ENCODE measurements at places on chromosomes 12 and 14. TPM values are rescaled to one million over a fixed set of nuclear protein-coding genes. Genes with fewer than 3 reads are reported as not detected.

DNA sequence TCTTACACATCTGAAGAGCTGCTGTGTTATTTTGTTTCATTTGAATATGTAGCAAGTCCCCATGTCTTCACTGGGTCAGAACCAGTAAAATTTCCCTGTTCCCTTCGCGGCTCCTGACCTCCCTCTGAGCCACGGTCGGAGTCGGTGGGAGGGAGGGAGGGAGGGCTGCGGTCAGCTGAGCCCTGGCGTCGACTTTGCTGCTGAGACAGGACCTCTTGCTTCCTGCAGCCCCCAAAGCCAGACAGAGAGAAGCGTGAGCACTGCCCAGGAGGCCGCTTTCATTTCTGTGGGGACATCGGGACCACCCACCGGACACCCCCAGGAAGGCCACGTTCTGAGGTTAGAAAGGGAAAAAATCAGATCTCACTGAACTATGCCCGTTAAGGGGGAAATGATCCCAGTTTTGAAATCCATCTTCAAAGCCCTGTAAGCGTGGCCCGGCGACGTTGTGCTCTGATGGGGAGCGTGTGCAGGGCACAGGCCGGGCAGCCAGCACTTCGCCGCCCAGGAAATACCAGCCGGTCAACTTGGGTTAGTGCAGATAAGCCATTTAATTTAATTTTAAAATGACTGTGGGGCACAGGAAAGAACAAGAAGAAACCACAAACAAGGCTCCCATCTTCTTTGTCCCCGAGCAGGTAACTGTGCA, 42.1 kb downstream of the NOC4L start:
- peak overlapping the region; percentile 54 for H3K27ac ChIP-seq
- no peak for DNase-seq
- H3K36me3 ChIP-seq = no peaks in the 10 kb centered on the region
- peak overlapping the region; percentile 17 for H3K4me3 ChIP-seq

- H3K4me3 ChIP-seq = no peak overlapping the region
- DNase-seq = no peak
- peaks cover 5% of the 10 kb centered on the region for H3K27me3 ChIP-seq
- H3K4me1 ChIP-seq = no peaks in the 10 kb centered on the region
Observed at GRCh38 chr12:66035288-66035966, 95.1 kb downstream of the LLPH start.

DNA sequence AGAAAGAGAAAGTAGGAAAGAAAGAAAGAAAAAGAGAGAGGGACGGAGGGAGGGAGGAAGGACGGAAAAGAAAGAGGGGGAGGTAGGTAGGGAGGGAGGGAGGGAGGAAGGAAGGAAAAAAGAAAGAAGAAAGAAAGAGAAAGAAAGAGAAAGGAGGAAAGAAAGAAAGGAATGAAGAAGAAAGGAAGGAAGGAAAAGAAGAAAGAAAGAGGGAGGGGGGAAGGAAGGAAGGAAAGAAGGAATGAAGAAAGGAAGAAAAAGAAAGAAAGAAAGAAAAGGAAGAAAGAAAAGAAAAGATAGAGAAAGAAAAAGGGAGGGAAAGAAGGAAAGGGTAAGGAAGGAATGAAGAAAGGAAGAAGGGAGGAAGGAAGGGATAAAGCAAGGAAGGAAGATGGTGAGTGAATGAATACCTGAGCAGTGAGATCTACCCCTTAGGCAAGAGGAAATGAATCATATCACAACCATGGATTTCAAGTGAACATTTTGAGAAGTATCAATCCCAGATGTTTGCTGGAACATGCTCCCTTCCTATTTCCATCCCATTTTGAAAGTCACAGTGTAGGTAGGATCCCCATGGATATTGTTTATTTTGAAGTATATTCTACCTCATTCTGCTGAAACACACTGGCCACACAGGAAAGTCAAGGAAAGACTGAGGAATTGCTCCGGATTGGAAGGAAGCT, 639.4 kb upstream of the TBX3 start:
- H3K4me3 ChIP-seq = no peak overlapping the region
- no peak overlapping the region for H3K27ac ChIP-seq
- no peak for DNase-seq
- H3K36me3 ChIP-seq = no peaks in the 10 kb centered on the region

DNA sequence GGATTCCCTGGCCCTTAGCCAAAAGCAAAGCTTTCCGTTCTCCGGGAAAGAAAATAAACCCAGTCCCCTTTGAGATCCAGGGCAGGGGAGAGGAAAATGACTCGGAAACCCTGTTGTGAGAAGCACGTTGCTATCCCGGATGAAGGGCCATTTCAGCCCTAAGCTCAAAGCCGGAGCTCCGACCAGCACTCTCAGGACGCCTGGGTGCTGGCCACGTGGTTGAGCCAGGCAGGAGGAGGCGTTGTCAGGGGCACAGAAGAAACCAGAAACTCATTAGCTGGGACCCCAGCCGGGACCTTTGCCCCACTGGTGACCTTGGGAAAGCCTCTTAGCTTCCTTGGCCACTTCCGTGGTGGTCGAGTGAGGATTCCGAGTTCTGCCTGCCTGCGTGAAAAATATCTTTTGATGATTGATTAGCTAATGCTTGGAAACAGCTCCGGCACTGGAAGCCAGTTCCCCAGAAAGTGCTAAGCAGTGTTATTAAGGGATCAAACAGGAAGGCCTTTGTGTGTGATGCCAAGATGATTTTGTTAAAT, 57.6 kb upstream of the FZD10 start:
- DNase-seq = peak; percentile 65
- no peaks in the 10 kb centered on the region for H3K36me3 ChIP-seq
- H3K4me1 ChIP-seq = peaks cover 8% of the 10 kb centered on the region

GRCh38 chr12:50283229-50283923, at the start of gene LIMA1:
Gene LIMA1 (minus strand): TSS chr12:50283520. CDS start chr12:50248751, 34,769 bp downstream.
- peak; percentile 98 for DNase-seq
- H3K27me3 ChIP-seq = no peaks in the 10 kb centered on the region
- H3K4me1 ChIP-seq = peaks cover 18% of the 10 kb centered on the region
- H3K4me3 ChIP-seq = peak within 1 kb of the TSS; percentile 81
- no peaks in the 10 kb centered on the region for H3K36me3 ChIP-seq

GRCh38 chr12:76643438-76643837, 83.9 kb upstream of the OSBPL8 start:
- DNase-seq = peak; percentile 35
- H3K36me3 ChIP-seq = no peaks in the 10 kb centered on the region
- no peak overlapping the region for H3K4me3 ChIP-seq
- H3K27ac ChIP-seq = no peak overlapping the region
- no peaks in the 10 kb centered on the region for H3K4me1 ChIP-seq
- H3K27me3 ChIP-seq = no peaks in the 10 kb centered on the region

DNA sequence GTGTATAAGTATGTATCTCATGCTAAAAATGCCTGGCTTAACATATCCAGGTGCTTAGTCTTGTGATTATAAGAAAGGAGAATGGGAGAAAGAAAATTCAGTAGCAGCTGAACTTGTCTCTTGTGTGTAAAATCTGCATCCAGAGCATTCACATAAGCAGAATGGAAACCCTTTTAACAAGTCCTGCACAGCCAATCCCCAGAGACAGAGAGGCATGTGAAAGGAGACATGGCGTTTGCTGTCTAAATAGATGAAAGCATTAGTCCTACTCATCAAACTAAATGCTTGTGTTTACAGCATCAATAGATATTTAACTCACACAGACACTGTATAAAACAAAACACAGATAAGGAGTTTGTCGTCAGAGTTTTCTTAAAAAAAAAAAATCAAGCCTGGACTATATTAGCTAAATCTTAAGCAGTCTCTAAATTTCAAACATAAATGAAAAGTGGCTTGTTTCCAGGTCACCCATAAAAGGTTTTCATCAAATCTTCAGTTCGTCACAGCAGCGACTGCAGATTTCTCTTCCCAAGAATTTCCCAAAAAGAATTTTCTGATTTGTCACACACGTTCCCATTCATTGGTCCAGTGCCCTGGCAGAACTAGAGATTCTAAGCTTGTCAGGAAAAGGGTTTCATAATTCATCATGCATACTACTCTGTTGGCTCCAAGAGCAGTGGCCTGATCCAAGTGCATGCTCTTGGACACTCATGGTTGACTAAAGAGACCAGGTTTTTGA, 249.2 kb downstream of the BTG1 start:
- H3K36me3 ChIP-seq = no peaks in the 10 kb centered on the region
- no peak overlapping the region for H3K4me3 ChIP-seq
- peak; percentile 46 for DNase-seq
- no peaks in the 10 kb centered on the region for H3K4me1 ChIP-seq
- no peaks in the 10 kb centered on the region for H3K27me3 ChIP-seq

DNA sequence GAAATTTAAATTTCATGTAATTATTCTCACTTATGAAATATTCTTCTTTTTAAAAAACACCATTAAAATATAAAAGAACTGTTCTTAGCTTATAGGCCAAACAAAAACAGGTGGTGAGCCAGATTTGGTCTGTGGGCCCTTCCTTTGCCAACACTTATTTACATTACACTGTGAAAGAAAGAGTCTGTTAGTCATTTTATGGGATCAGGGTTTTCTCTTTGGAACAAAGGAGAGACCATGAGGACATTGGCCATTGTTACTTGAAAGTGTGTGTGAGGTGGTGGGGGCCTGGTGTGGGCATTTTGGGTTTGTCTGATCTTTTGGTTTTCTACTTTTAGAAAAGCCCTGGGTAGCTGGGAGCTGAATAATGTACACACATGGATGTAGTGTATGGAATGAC, 62.7 kb downstream of the TTC6 start:
- H3K4me1 ChIP-seq = no peaks in the 10 kb centered on the region
- H3K36me3 ChIP-seq = no peaks in the 10 kb centered on the region
- no peak for DNase-seq
- no peak overlapping the region for H3K4me3 ChIP-seq
- H3K27me3 ChIP-seq = no peaks in the 10 kb centered on the region

GRCh38 chr12:128829861-128830504, 6.2 kb upstream of the SLC15A4 start:
- no peak overlapping the region for H3K4me3 ChIP-seq
- no peaks in the 10 kb centered on the region for H3K4me1 ChIP-seq
- H3K27me3 ChIP-seq = no peaks in the 10 kb centered on the region
- peak overlapping the region; percentile 39 for H3K27ac ChIP-seq
- H3K36me3 ChIP-seq = no peaks in the 10 kb centered on the region

DNA sequence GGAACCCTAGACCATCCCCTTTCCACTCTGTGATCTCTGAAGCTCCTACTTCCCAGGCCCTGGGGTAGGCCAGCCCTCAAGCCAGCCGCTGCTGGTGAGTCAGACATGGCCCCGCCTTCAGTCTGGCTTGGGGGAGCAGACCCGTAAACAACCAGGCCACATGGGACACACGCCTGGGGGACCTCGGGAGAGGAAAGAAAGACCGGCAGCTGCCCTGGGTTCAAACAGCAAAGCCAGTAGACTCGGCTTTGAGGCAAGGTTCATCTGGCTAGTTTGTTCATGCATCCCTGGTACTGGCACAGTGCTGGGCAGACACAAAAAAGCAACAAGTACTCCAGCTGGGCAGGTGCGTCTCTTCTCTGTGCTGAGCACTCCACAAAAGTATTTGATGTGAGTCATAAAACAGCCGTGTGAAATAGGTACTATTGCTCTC, 101.9 kb downstream of the SETD3 start:
- H3K36me3 ChIP-seq = no peaks in the 10 kb centered on the region
- no peaks in the 10 kb centered on the region for H3K4me1 ChIP-seq
- H3K4me3 ChIP-seq = no peak overlapping the region
- H3K27ac ChIP-seq = no peak overlapping the region

AQP6 gene
- not detected for total RNA-seq

KIF21A gene
- 38.0 TPM for total RNA-seq

TEX22 gene
- 0.18 TPM for total RNA-seq

HCAR3 gene
- total RNA-seq = not detected
